Ascending aorta (tissue), 2 donors: ENCODE measurements at places on chromosomes 12 and 14. TPM values are rescaled to one million over a fixed set of nuclear protein-coding genes. Genes with fewer than 3 reads are reported as not detected.
A peak's percentile ranks its signal among the peaks of the same experiment; 100 is the strongest.

DNA sequence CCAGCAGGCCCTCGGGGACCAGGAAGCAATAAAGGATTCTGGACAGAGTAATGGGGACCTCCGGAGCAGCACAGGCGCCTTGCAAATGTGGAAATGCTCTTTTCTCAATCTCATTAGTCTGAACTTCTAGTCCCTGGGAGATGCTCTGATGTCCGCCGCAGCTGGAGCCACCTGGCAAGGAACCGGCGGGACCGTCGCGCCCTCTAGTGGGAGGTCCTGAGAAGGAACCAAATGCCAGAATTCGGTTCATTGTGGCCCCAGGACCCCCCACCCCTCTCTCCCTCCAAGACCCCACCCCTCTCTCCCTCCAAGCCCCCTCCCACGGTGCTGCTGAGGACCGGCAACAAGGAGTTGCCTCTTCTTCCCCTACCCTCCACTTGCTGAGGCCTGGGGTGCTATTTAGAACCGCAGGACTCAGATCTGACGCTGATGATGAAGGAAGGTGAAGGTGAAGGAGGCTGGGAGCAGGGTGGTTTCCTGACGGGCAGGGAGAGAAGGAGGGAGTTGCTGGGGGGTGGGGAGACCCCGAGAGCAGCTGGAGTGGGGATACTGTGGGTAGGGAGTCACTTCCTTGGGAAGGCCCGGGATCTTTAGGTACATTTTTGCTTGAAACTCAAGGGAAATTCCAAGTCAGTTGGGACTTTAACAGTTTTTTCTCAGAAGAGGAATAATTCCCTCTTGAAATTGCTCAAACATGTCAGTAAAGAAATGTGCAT lies 42.5 kb downstream of the SMIM41 start:
- H3K27ac ChIP-seq, result no peak overlapping the region
- H3K36me3 ChIP-seq, result no peaks in the 10 kb centered on the region
- H3K4me1 ChIP-seq, result no peaks in the 10 kb centered on the region
- no peaks in the 10 kb centered on the region for H3K27me3 ChIP-seq

DNA sequence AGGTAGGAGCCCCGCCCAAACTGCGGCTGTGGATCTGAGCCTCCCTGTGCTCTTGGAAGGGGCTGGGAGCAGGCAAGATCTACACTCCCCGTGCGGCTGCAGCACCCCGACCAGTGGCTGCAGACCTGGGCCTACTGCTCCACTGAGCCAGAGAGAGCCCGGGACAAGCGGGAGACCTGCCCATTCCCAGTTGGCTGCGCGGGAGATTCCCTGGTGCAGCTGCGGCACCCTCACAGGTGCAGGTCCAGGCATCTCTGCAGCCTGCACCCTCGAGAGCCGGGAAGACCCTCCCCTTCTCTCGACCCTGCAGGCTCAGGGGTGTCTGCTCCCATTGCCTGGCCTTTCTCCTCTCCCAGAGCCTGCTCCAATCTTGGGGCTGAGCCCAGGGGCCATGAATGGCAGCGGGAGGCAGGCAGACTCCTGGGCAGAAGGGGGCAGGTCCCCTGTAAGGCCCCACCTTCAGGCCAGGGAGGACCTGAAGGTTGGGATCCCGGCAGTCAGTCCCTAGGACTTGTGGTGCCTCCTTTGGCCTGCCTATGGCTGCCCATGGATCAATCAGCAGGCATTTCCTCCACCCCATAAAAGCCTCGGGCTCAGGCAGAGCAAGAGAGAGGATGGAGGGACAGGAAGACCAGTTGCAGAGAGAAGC lies 8.8 kb upstream of the A2M start:
- H3K36me3 ChIP-seq, result no peaks in the 10 kb centered on the region
- DNase-seq, result no peak
- no peak overlapping the region for H3K27ac ChIP-seq
- no peak overlapping the region for H3K4me3 ChIP-seq
- no peaks in the 10 kb centered on the region for H3K4me1 ChIP-seq

- DNase-seq, result no peak
- H3K4me3 ChIP-seq, result no peak overlapping the region
- no peaks in the 10 kb centered on the region for H3K27me3 ChIP-seq
- H3K4me1 ChIP-seq, result no peaks in the 10 kb centered on the region
Observed at GRCh38 chr12:78385541-78385940, 479.0 kb upstream of the SYT1 start.

DNA sequence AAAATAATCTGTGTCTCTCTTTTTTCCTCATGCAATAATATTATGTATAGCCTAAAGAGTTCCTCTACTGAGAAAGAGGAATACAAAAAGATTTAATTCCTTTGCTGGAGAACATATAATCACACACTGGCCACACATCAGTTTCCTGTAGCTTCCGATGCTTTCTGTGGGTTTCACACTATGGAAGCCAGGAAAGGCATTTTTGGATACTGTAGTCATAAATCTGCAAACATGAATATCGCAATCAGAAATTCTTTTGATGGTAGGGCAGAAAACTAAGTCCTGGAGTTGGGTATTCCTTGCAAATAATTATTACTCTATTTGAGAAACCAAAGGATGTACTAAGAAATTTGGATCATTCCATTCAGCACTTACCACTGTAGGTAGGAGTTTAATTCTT lies 260.0 kb downstream of the ACSS3 start:
- H3K4me1 ChIP-seq, result no peaks in the 10 kb centered on the region
- H3K4me3 ChIP-seq, result no peak overlapping the region
- no peak overlapping the region for H3K27ac ChIP-seq
- peaks cover 5% of the 10 kb centered on the region for H3K36me3 ChIP-seq
- no peak for DNase-seq
- no peaks in the 10 kb centered on the region for H3K27me3 ChIP-seq

DNA sequence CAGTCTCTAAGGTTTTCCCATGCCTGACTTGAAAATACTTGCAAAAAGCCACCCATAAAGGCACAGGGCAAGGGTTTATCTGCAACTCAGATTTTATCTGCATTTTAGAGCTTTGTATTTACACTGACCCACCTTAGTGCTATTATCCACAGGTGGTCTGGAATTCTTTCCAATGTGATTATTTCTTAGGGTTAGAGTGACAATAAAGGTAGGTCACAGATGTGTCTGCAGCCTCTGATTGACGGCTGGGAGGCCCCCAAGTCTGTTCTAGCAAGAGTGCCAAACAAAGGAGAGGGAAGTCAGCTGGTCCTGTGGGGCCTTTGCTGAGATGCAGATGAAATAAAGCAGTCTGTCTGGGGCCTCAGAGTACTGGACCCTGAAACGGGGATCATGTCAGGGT lies 64.0 kb downstream of the FRMD6 start:
- no peaks in the 10 kb centered on the region for H3K4me1 ChIP-seq
- H3K4me3 ChIP-seq, result no peak overlapping the region
- no peaks in the 10 kb centered on the region for H3K27me3 ChIP-seq
- no peak overlapping the region for H3K27ac ChIP-seq

- H3K27me3 ChIP-seq, result no peaks in the 10 kb centered on the region
- no peak overlapping the region for H3K4me3 ChIP-seq
- H3K4me1 ChIP-seq, result no peaks in the 10 kb centered on the region
- no peak overlapping the region for H3K27ac ChIP-seq
Observed at GRCh38 chr12:131116468-131117117, 162.9 kb downstream of the ADGRD1 start.

- peak overlapping the region; percentile 90 for H3K27ac ChIP-seq
- H3K27me3 ChIP-seq, result no peaks in the 10 kb centered on the region
- peak; percentile 82 for DNase-seq
- peaks cover 10% of the 10 kb centered on the region for H3K4me1 ChIP-seq
Observed at GRCh38 chr12:11839091-11839641, 189.7 kb downstream of the ETV6 start.

DNA sequence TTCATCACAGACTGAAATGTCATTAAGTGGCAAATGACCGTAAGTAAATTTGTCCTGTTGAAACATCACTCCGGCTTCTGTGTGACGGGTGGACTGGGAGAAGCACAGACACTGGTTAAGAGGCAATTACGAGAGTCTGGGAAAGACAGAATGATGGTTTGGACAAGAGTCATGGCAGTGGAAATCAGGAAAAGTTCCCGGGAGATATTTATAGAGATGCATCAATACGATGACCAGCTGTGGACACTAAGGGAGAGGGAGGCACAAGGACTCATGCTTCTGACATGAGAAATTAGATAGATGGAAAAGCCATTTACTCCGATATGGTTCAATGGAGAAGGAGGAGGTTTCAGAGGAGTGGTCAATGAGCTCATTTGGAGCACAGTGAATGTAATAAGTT lies 27.3 kb downstream of the CKAP4 start:
- no peaks in the 10 kb centered on the region for H3K27me3 ChIP-seq
- H3K27ac ChIP-seq, result no peak overlapping the region
- H3K4me3 ChIP-seq, result no peak overlapping the region
- H3K4me1 ChIP-seq, result peaks cover 4% of the 10 kb centered on the region

DNA sequence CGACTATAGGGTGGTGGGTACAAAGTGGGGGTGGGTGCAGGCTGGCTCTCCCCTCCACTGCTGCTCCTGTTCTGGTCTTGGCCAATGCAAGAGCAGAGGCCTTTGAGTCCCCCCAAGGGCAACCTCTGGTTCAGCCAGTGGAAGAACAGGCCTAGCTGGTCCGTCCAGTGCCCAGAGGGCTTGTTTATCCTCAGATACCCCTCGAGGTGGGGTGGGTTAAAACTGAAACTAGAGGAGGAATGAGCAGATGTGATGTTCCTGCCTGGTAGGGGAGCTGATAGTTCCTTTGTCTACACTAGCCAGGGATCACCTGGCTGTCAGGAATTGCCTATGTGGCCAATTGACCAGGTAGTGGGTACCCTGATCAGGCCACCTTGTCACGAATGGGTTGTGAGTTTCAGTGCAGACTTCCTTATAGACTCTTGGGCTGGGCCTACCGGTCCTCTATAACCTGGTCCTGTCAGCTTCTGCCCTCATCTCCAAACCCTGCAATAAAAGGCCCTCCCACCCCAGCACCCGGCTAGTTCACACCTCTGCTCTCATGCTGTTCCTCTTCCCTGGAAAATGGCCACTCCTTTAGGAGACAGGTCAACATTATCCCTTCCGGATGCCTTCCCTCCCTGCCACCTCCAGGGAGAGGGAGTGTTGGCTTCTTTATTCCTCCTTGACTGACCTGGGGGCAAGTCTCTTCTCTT lies 10.7 kb upstream of the HSP90AA1 start:
- no peaks in the 10 kb centered on the region for H3K4me1 ChIP-seq
- DNase-seq, result no peak
- H3K36me3 ChIP-seq, result no peaks in the 10 kb centered on the region
- H3K27me3 ChIP-seq, result no peaks in the 10 kb centered on the region
- H3K4me3 ChIP-seq, result no peak overlapping the region

DNA sequence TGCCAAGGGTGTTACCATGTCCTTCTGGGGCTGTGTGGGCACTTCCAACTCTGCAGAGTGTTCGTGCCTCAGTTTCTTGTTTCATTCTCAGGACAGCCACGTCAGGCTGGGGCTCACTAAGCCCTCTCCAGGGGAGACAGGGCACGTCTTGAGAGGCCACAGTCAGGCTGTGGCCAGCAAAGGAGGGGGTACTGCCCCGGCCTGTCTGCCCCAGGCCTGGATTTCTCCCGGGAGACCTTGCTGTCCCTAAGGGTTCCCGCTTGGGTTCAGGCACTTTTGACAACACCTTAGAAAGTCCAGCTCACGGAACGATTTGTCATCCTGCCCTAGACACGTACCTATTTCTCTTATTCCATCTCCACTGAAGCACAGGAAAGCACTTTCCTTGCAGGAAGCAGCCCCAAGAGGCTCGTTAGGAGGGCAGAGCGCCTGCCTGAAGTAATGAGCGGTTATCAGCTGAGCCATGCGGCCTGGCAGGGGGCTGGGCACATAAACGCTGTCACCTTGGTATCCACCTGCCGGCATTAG lies 290.4 kb upstream of the RTL1 start:
- H3K36me3 ChIP-seq, result no peaks in the 10 kb centered on the region
- H3K4me1 ChIP-seq, result no peaks in the 10 kb centered on the region
- H3K27ac ChIP-seq, result no peak overlapping the region
- DNase-seq, result no peak

DNA sequence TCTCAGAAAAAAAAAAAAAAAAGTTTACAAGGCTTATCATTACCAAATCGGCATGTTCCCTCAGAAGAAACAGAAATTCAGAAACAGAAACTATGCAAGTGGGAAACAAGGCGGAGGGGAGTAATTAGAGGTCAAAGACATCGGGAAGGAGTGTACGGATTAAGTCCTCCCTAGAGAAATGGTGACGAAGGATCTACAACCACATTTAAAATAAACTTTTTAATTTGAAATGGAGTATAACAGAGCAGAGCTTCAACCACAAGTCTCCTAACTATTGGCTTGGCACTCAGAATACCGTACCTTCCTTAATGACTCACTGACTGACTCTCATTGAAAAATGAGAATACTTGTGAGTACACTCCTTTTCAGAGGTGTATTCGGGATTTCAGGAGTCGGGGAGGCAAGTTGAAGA lies 908 bp downstream of the ENTPD5 start:
- peak overlapping the region; percentile 99 for H3K27ac ChIP-seq
- H3K4me3 ChIP-seq, result peak overlapping the region; percentile 82
- DNase-seq, result no peak
- no peaks in the 10 kb centered on the region for H3K36me3 ChIP-seq
- H3K4me1 ChIP-seq, result peaks cover 2% of the 10 kb centered on the region

IQSEC3 gene
- total RNA-seq, result 0.53 TPM

HNF1A gene
- total RNA-seq, result not detected

CCDC38 gene
- not detected for total RNA-seq

KIF5A gene
- total RNA-seq, result not detected

RASSF9 gene
- 1.9 TPM for total RNA-seq

INTS13 gene
- total RNA-seq, result 47.5 TPM
